CD8-positive, alpha-beta T cell (primary cell): ENCODE measurements at places on chromosomes 1 and 21.

GRCh38 chr1:20224546-20224945, 38.2 kb upstream of the PLA2G2C start:
- no peak for DNase-seq

GRCh38 chr1:115671176-115671934, 29.6 kb downstream of the VANGL1 start:
- DNase-seq: no peak

DNA sequence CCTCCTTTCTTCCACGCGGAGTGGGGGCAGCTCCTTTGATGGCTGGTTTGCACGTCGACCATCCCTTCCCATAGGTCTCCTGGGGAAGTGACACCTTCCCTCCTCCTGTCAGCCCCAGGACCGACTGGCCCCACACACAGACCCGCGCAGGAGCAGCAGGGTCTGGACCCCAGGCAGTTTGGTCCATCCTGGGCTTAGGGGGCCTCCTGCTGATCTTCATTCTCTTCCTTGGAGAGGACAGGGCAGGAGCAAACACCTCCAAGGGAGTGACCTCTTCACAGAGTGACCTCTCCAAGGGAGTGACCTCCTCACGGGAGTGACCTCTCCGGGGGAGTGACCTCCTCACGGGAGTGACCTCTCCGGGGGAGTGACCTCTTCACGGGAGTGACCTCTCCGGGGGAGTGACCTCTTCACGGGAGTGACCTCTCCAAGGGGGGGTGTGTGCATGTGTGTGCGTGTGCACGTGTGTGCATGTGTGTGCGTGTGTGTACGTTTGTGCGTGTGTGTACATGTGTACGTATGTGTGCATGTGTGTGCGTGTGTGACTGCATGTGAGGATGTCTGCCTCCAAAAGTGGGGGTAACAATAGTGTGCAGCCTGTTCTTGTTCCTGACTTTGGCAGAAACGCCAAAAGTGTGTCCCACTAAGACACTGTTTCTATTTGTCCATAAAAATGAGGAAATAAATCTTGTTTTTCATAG, 29.8 kb downstream of the COL6A1 start:
- no peak for DNase-seq

DNA sequence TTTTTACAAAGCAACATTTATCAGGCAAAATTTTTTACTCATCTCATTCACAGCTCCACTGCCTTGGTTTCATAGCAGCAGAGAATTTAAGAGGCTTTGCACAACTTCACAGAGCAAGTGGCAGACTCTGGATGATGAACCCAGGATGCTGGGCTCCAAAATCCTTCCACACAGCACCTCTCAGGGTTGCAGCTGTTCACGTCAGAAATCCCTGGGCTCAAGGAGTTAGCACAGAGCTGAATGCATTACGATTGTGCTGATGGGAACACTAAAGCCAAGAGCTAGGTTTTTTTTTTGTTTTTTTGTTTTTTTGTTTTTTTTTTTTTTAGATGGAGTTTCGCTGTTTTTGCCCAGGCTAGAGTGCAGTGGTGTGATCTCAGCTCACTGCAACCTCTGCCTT, 2.4 kb upstream of the HTR6 start:
- DNase-seq: no peak

DNA sequence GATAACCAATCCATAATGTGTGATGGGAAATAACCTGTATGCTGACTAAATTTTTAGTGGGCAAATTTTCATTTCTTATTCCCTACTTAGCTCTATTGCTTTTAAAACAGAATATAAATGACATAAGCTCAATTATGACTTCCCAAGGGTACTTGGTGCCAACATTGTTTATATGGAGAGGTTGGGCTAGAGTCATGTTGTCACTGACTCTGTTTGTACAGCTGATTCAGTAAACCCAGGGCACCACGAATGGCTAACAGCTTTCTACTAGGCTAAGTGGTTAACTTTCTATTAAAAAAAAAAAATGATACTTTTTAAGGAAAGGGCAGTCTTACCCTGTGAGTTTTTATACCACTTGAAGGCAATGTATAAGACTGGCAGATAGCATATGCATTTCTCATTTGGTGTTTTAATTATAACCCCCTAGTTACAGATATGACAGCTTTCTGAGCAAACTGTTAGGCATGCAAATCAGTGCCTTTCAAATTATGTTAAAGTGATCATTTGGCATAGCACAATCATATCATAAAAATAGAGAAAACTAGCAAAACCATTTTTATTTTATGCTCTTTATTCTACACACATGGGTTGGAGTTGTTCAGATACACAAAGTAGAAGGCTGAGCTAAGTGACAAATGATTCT, 147.1 kb downstream of the DNM3 start:
- no peak for DNase-seq

DNA sequence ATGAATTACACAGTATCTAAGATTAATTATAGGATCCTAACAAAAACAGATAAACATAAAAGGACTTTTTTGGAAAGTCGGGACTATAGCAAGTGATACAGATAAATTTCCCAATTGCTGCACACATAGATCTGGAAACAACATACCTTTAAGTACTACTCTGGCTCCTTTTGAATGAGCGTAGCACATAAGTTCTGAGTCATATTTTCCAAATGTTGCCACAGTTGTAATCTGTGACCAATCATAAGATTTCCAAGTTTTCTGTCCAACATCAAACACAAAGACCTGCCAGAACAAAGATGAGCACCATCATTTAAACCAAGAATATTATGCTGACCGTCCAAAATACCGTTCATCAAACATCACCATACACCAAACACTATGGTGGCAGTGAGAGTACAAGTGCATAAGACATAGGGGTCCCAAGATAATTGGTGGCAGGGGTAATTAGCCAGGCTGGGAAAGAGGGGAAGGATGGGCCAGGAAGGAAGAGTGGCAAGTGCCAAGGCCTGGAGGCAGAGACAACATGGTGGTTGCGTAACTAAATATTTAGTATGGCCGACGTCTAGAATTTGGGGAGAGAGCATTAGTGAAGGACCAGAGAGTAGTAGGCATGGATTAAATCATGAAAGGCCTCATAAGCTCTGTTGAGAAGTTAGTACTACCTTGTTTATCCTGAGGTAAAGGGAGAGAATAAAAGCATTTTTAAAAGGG, 3.6 kb downstream of the CTBS start:
- no peak for DNase-seq

DNA sequence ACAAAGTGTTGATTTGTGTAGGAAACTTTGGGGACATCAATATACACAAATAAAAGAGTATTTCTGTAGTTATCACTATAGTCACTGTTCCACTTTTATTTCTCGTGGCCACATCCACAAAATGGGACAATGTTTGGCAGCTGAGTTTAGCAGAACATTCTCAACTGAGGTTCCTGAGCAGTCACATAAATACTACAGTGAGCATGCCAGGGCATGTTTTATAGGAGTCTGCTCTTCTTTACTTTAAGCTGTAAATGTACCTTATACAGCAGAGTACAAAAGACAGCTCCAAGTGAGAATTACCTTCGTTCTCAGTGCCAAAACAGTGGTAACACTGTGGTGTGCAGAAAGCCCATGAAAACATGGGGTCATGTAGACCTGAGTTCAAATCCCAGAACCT, 5.0 kb downstream of the BTG3 start:
- no peak for DNase-seq

DNA sequence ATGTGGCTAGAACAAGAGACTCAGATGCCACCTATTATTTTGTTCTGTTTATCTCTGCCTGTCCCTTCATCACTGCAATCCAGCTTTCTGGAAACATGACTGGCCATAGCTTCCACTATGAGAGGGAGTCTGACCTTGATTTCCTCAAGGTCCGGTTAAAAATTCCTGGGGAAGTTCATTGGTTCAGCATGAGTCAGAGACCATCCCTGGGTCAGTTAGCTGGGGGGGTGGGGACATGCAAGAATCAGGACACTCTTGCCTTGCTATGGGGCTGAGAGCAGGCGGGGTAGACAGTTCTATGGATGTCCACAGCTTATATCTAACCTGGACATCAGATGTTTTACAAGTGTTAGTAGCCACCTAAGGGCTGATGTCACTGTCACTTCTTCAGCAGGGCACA, 81.1 kb downstream of the TENT5C start:
- DNase-seq: no peak

GRCh38 chr1:22383526-22384294, 67.9 kb upstream of the ZBTB40 start:
- no peak for DNase-seq
